Frontal cortex (tissue), 4 donors: ENCODE measurements at places on chromosomes 7 and 10.

- no peak for DNase-seq
These were observed 8.3 kb downstream of the ZNF853 start for GRCh38 chr7:6623589-6624245.

DNA sequence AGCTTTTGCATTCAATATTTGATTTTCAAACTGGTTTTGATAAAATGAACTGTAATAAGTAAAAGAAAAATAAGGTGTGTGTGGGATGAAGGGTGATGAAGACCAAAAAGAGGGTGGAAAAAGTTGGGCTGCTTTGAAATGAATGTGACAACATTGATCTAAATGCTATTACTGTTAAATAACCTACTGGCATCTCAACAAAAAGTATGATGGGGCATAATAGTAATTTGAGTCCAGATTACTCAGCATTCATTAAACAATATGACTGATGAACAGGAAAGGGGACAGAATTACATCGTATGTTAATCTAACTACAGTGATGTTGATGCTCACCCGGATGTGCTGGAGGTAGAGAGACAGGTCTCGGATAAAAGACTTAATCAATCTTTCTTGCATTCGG lies 112.2 kb downstream of the ABCC2 start:
- DNase-seq: no peak

DNA sequence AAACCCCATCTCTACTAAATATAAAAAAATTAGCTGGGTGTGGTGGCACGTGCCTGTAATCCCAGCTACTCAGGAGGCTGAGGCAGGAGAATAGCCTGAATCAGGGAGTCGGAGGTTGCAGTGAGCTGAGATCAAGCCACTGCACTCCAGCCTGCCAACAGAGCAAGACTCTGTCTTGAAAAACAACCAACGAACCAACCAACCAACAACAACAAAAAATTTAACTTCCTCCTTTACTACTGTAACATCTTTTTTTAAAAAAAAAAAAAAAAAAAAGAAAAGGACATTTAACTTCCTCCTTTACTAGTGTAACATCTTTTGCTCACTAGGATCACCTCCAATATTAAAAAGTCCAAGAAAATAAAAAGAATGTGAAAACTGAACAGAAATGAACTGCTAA lies 92.3 kb upstream of the TMEM168 start:
- no peak for DNase-seq

GRCh38 chr10:43794181-43794815 lies 145.6 kb upstream of the ZNF32 start:
- no peak for DNase-seq

- DNase-seq: no peak
These were observed 2.0 kb downstream of the EN2 start for GRCh38 chr7:155459700-155460461.

DNA sequence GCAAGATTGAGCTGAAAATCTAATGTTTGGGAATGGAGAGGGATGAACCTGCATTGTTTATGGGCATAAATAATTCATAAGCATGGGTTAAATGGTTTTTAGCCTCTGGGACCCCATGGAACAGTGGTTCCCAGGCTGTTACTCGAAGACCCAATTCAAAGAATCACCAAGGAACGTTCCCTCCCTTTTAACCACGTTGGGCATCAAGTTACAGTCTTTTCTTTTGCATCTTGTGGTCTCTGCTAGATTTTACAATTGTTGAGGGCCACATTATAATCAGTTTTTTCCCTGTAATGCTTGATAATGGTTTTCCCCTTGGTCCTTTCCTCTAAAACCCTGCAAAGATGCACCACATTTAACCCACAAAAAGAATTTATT lies 2.5 kb downstream of the CALN1 start:
- DNase-seq: no peak

GRCh38 chr7:150986556-150986955 lies 4.3 kb upstream of the NOS3 start:
- no peak for DNase-seq

- no peak for DNase-seq
These were observed 20.4 kb downstream of the PTPRN2 start for GRCh38 chr7:158567153-158567603.

DNA sequence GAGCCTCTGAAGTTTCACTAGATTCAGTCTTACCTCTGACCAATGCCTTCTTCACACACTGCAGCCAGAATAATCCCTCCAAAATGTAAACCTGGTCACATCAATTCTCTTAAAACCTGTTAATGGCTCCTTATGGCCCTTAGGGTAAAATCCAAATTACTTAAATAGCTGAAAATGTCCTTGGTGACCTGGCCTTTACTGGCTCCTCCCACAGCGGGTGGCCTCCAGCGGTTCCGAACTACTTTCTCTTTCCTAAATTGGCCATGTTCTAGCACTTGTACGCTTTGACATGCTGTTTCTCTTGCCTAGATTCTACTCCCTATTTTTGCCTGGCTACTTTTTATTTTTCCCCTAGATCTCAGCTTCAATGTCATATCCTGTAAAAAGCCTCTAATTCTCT lies 36.1 kb downstream of the AGK start:
- no peak for DNase-seq

DNA sequence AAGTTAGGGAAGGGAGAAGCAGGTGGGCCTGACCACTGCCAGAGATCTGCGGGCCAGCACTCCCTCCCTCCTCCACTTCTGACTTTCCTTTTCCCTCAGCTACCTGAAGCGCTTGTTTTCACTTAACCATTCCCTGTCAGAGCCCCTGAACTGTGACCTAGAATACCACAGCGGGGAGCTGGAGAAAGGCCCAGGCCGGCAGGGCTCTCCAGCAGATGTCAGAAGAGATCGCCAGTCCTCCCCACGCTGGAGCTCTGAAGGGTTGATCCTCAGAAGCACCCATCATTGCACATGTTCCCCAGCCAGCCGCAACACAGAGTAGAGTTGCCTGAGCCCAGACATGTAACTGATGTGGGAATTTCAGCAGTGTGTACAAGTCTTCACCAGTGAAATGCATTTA lies 44.4 kb upstream of the GAD2 start:
- DNase-seq: no peak

DNA sequence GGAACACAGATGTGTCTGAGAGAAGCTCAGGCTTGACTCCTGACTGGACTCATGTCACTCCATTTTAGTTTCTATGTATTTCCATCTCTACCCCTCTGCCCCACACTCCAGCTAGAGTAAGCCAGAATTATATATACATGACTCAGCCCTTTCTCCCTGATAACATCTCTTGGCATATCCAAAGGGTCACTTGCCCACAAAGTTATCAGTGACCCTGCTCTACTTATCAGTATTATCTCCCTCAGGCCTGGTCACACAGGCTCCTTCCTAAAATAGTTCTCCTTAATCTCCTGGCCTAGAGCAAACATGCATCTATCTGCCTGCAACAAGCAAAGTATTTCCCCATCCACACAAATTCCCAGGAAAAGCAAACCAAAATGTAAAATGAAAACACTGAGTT lies 598.3 kb downstream of the SUGCT start:
- no peak for DNase-seq

GRCh38 chr10:103819493-103819892 lies 35.9 kb downstream of the SH3PXD2A start:
- DNase-seq: no peak

- DNase-seq: no peak
These were observed 250.7 kb downstream of the TNS3 start for GRCh38 chr7:47331179-47331565.

GRCh38 chr10:114479836-114480235 lies 75.5 kb upstream of the AFAP1L2 start:
- DNase-seq: no peak

DNA sequence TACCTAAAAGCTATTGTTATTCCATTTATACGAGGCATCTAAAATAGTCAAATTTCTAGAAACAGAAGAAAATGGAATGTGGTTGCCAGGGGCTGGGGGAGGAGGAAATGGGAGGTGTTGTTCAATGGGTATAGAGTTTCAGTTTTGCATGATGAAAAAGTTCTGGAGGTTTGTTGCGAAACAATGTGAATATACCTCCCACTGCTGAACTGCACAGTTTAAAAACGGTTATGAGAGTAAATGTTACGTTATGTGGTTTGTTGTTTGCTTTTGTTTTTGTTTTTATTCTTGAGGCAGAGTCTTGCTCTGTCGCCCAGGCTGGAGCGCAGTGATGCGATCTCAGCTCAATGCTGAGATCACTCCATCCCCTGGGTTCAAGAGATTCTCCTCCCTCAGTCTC lies 64.9 kb upstream of the NRBF2 start:
- DNase-seq: no peak

GRCh38 chr7:155881471-155882350 lies 69.4 kb upstream of the SHH start:
- no peak for DNase-seq

- DNase-seq: no peak
These were observed 195.3 kb downstream of the DIP2C start for GRCh38 chr10:494149-494542.

GRCh38 chr10:101283762-101284100 lies 54.5 kb upstream of the LBX1 start:
- no peak for DNase-seq

DNA sequence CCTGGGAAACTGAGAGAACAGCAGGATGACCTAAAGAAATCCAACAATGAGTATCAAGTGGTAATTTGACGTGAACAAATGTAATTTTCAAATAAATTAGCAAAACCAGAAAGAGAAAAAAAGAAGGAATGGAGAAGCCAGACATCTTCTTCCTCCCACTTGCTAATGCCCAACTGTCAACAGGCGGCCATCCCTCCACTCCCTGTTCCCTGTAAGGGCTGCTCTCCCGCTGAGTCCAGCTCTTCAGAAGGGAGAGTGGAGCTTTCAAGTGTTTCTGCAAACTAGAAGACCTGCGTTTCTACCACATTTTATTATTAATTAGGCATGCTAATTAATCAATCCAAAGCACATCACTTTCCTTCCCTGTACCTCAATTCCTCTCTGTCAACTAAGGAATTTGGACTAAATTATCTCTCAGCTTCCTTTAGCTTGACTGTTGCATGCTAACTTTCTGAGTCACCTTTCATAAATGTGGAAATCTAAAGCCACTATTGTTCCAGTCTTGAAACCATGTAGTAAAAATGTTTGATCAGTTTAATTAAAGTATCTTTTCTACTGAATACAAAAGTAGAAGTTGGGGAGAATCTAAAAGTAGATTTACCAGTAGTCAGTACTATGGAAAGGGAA lies 48.4 kb upstream of the CUL1 start:
- no peak for DNase-seq

DNA sequence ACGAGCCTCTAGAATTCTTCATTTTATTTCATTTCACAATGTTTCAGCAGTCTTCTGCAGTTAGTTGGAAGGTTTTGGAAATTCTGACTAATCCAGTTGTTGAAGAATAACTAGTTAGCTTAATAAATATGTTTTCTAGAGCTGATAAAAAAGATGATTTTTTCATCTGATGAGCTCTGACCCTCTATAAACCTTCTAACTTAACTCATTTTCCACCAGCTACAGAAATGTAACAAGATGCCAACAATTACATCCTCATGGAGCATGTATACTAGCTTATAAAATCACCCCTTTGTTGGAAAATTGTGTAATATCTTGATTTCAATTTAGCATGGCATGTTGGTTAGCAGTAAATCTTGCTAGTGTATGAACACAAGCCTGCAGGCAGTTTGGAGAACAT lies 33.1 kb downstream of the KAT6B start:
- no peak for DNase-seq

DNA sequence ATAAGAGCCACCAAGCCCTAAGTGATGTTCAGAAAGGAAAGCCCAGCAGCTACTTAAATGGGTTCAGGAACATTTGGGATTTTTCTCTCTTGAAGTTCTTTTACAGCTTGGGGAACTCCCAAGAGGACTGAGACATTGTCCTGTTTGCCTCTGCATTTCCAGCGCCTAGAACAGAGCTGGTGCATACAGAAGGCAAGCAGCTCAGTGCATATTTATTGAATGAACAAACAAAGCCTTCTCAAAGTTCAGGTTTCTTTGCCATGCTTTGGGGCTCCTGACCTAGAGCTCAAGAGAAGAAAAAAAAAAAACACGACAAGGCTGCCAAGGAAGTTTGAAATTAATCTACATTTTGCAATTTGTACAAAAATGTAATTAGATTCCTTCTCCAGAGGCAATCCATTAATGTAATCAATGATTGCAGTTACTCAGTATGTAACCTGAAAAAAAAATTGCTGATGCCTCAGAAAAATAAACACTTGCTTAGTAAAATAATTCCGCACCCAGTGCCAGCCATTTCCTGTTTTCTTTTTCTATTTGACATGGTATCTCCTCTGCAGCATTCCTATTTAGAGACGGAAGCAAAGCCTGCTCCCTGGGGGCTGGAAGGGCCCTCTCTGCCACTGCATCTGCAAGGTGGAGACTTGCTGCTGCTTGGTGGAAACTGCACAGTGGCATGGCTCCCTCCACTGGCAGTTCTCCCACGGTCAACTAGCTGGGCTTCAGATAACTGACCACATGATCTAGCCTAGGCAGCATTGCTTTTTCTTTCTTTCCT lies 157.3 kb downstream of the TMEM178B start:
- DNase-seq: no peak

DNA sequence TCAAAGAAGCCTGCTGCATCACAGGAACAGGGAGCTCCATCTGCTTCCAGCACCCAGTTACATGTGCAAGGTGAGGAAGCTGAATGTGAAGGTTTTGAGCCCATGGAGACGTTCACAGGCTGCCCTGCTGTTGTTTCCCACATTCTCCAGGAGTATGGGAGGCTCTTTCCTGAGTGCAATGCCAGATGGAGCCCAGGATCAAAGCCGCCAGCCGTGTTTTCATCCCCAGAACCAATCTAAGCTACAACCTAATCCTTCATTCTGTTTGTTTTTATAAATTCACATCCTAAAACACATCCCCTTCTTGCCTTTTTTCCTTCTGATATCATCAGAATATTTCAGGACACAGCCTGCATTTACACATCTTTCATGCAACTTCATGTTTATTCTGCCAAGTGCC lies 98.9 kb upstream of the PRR15 start:
- DNase-seq: no peak

DNA sequence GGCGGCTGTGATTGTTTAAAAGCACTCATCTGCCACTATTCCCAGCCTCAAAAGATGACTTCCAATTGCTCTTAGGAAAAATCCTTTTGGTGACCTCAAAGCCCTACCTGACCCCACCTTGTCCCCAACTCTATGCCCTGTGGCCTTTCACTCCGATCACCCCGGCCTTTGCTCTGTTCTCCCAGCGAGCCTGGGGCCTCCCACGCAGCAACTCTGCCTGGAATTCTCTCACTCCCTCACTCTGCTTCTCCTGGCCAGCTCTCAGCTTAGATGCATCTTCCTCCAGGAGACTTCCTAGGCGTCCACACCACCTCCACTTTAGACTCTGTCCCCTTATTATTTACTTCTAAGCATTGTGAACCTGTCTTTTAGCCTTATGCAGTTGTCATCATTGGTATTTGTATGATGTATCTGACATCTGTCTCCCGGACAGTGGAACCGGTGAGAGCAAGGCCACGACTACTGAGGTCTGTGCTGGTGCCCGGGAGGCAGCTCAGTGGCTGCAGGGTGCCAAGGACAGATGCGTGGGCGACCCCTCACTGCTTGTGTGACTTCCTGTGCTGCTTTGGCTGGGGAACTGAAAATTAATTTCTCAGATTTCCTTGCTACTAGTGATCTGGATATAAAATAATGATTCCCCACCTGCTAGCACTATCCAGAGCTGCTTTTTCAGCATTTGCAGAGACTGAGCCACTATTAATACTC lies 63.0 kb downstream of the PIP4K2A start:
- DNase-seq: no peak

GRCh38 chr10:42926843-42927242 lies 144.2 kb downstream of the BMS1 start:
- DNase-seq: no peak

- DNase-seq: no peak
These were observed 84.3 kb upstream of the SP8 start for GRCh38 chr7:20870977-20871376.

- no peak for DNase-seq
These were observed 118.1 kb downstream of the ANLN start for GRCh38 chr7:36507475-36508440.

GRCh38 chr10:45257600-45257999 lies 57.8 kb downstream of the OR13A1 start:
- DNase-seq: no peak
